Mucosa of descending colon (tissue), 3 donors: ENCODE measurements at places on chromosomes 3 and 15. TPM values are rescaled to one million over a fixed set of nuclear protein-coding genes. Genes with fewer than 3 reads are reported as not detected.

MME gene
- 1.4 TPM for total RNA-seq

SCG3 gene
- total RNA-seq = 3.3 TPM

MEX3B gene
- total RNA-seq = 1.1 TPM

ECE2 gene
- total RNA-seq = not detected

CHRM5 gene
- total RNA-seq = not detected

RYK gene
- 80.6 TPM for total RNA-seq

FBXO40 gene
- total RNA-seq = not detected

EBLN2 gene
- 5.7 TPM for total RNA-seq
